Left renal pelvis (tissue), 4 donors: ENCODE measurements at places on chromosomes 13 and 19. TPM values are rescaled to one million over a fixed set of nuclear protein-coding genes. Genes with fewer than 3 reads are reported as not detected.
A peak's percentile ranks its signal among the peaks of the same experiment; 100 is the strongest.

KLC3 gene
- polyA plus RNA-seq, result 1.9 TPM

ZC3H13 gene
- 72.9 TPM for polyA plus RNA-seq

DNA sequence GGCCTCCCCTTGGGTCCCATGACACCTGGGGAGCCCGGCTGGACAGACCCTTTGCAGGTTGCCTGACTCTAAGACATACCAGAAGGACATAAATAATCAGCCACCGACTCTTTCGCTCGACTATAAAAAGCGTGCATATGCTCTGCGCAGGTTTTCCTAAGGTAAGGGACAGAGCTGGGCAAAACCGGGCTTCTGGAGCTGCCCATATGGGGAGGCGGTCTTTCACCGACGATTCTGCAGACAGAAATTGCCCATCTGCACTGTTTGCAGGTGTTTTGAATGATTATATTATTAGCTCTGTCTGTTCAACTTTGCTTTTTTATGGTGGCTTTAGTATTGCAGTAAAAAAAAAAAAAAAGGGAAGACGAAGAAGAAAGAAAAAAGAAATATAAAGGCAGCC is 347.2 kb downstream of the TSHZ3 start:
- DNase-seq, result no peak

DNA sequence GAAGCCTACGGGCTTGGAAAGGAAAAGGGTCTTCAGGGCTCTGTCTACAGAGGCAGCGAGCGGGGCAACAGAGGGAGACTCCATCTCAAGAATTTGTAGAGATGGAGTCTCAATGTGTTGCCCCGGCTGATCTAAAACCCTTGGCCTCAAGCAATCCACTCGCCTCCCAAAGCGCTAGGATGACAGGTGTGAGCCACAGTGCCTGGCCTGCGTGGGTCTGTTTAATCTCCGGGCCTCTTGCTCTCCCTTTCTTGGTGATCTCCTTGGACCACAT is 8.1 kb downstream of the RPS9 start:
- no peak for DNase-seq

- DNase-seq, result no peak
Observed at GRCh38 chr13:114087430-114087829, 45.0 kb downstream of the RASA3 start.

GRCh38 chr13:45042539-45042938 is 53.2 kb downstream of the GPALPP1 start:
- no peak for DNase-seq

DNA sequence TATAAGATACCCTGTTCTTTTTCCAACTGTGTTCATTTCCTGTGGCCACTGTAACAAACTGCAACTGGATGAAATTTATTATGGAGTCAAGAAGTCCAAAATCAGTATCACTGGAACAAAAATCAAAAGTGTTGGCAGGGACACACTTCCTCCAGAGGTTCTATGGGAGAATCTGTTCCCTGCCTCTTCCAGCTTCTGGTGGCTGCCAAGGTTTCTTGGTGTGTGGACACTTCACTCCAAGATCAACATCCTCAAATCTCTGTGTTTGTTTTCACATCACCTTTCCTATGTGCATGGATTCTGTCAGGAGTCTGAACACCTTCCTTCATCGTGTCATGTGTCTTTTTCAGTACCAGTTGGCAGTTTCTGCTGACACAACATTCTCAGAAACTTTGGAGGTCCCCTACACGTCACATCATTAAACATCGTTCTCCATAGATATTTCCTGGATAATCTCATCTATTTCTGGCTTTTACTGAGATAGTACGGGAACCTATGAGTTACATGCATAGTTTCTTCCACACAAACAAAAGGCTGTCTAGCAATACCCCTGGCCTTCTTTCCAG is 15.2 kb upstream of the EFNB2 start:
- no peak for DNase-seq

DNA sequence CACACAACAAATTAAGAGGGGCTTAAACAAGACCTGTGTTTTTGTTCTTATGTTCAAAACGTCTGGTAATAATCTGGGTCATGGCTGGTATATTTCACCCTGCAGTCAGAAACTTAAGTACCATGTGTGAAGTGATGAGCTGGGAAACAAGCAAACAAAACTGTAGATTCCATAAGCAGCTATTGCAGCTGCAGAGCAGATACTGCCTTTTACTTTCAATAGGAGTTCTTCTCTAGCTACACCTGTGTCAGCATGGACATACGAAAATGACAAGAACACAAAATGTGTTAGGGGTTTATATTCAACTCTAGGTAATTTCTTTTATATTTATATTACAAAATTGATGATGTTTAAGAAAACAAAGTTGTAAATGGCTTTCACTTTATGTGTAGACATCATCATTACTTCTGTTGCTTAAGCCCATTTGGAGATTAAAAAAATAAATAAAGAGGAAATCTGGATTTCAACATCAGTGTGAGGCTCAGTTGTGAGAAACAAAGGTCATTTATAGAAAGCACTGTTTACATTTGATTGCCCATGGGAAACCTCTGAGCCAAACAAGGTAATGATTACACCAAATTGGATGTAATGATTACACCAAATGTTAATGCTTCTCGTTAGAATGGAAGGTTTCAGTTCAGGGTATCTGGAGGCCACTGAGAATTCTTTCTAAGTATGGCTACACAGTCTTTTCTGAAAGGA is 451.0 kb upstream of the SLC10A2 start:
- peak; percentile 45 for DNase-seq

- DNase-seq, result no peak
Observed at GRCh38 chr19:21238670-21239069, 90.5 kb downstream of the ZNF708 start.

- DNase-seq, result no peak
Observed at GRCh38 chr19:55472463-55472862, 4.0 kb upstream of the ZNF628 start.
